H4 (cell line): ENCODE measurements at places on chromosomes 12 and 14. TPM values are rescaled to one million over a fixed set of nuclear protein-coding genes. Genes with fewer than 3 reads are reported as not detected.

DNA sequence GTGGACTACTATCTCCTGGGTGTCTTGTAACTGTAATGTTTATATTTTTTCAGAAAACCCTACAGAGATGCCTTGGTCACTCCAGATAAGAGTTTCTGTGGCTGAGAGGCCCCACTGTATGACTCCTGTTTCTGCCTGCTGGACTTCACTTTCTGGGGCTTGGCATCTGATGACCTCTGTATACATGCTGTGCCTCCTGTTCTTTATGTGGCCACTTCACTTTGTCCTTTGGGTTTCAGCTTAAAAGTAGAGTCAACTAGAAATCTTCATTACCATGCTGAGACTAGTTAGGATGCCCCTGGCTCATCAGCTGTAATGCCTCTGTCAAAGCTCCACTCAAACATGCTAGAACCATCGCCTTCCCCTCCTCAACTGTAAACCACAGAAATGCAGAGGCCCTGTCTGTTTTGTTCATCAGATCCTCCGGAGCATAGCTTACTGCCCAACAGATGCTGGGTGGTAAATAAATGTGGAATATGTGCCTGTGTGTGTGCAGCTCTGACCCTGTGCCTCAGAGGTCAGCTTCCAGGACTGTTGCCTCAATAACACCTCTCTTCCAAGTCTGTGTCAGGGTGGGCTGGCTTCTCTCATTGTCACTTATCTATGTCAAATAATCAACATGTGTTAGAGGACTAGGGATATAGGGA is 25.5 kb downstream of the ZNF664 start:
- DNase-seq, result no peak

Gene OVCH1
- not detected in 2 replicates for total RNA-seq

- DNase-seq, result peak; percentile 47
These were observed 35.8 kb upstream of the PRKAB1 start for GRCh38 chr12:119631930-119632678.

DNA sequence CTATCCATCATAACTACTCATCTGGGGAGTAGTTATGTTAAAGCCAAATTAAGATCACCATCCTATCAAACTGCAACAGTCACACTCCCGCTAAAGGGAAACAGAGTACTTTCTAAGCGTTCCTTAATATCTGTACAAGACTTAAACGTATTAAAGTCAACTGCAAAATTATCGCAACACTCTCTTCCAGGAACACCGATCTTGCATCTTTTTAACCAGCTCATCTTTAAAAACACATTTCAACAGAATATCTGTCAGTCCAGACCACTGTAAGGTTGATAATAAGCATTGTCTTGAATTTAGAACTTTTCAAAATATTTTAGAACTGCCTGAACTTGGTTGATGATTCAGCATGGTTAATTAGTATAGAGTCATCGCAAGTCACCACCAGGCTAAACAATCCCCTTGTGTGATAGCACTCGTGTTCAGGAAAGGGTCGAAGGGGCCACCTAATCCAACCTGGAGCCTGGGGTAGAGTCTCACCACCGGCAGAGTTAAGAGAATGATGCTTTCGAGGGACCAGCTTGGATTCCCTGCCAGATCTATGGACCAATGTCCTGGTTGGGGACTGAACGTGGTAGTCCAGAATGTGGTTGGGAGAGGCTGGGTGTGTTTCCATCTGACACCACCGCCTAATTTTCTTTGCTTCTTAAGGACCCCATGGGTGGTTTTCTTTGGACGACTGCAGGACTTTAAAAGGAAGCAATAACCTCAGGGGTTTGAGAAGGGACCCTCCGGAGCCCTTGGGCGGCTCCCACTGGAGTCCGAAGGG is 890 bp downstream of the SPTLC2 start:
- DNase-seq, result no peak

- no peak for DNase-seq
These were observed 1048.2 kb downstream of the SLC16A7 start for GRCh38 chr12:60644076-60644475.

GRCh38 chr12:54032627-54033100 is at the start of gene HOXC5:
HOXC5 (plus strand) TSS chr12:54033050; CDS start chr12:54033123, 73 bp downstream.
- no peak for DNase-seq

Gene INHBE
- 16.1 and 24.8 TPM in 2 replicates for total RNA-seq
